Stimulated activated CD4-positive, alpha-beta T cell treated with anti-CD3 and anti-CD28 coated beads, Interleukin-1b, Interleukin-23, amount 100 ng/mL, for 24 hours (primary cell): ENCODE measurements at places on chromosomes 3 and 15.

GRCh38 chr15:36661042-36661441 lies 81.6 kb downstream of the CDIN1 start:
- DNase-seq = no peak

- DNase-seq = no peak
Observed at GRCh38 chr15:30923429-30923828, 19.7 kb downstream of the FAN1 start.

DNA sequence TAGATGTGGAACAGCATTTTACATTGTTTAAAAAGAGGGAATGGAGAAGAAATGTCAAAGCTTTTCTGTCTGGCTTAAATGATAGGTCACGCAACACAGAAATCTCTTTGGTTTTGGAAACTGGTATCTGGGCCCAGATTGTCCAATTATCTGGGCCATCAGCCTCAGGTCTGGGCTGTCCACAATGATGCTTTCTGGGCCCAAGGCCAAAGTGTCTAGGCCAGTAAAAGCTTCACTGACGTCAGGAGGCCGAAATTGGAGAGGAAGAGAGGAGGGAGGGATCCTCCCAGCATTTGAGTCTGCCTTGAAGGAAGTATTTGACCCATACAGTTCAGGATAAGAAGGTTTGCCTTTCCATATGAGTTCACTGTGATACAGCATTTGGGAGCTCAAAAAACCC lies 60.7 kb upstream of the ALDH1A3 start:
- DNase-seq = no peak

DNA sequence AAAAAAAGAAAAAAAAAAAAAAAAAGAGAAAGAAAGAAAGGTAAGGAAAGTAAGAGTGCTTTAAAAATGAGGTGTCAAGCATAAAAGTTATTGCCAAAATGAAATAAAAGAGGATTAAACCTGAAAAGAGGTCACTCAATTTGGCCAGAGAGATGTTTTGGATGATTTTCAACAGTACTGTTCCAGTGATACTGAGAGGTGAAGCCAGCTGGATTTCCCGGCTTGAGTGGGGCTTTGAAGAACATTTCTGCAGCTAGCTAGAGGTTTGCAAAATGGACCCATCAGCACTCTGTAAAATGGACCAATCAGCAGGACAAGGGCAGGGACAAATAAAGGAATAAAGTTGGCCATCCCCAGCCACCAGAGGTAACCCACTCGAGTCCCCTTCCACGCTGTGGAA lies 128.5 kb downstream of the LSAMP start:
- DNase-seq = no peak

DNA sequence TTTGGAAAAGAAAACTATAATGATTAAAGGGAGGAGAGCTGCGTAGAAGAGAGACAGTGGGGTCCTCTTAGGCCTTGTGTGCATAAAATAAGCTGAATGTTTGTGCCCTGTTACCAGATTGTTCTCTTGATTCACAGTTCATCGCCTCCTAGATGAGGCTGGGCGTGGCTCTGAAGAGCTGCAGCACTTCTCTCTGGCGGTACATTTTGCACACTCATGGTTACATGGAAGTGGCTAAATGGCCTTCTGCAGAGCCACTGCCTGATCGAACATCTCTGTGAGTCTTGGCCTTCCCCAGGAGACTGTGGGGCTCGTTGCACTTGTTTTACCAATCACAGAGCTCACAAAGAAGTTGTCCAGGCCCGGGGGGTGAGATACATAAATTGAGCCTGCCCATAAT lies 208.8 kb downstream of the GABRG3 start:
- no peak for DNase-seq

DNA sequence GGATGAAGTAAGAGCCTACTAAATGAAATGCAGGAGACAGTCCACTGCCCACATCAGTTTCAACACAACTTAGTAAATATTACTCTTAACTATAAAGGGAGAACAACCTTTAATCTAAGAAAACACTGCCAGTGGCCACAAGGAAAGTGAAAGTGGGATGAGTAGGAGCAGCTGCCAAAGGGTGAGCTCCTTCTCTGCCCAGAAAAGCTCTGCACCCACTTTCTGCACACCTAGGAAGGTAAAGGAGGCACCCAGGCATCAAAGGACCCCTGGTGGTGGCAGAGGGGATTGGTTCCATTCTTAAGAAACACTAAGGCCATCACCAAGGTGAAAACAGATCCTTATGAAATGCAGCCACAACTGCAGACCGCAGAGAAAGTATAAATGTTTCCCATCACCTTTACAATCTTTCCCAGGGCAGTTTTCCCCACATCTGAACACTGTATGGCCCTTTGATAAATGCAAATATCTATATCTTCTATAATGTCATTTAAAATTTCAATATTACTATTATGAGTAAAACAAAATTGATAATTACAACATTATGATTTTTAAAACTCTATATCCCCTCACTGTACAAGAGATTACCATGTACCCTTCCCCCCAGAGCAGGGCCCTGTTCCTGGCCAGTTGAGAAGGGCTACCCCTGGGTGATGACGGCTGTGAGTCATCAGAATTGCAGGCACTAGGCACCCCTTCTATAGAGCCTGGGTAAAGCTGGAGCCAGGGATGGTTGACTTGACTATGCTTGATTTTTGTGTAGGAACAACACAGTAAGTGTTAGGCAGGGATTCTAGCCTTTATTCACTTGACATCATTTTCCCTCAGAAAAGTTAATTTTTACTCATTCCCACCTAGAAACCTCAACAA lies 92.0 kb downstream of the SNRK start:
- peak; percentile 45 for DNase-seq

- DNase-seq = no peak
Observed at GRCh38 chr3:13498354-13499060, 18.4 kb downstream of the HDAC11 start.

DNA sequence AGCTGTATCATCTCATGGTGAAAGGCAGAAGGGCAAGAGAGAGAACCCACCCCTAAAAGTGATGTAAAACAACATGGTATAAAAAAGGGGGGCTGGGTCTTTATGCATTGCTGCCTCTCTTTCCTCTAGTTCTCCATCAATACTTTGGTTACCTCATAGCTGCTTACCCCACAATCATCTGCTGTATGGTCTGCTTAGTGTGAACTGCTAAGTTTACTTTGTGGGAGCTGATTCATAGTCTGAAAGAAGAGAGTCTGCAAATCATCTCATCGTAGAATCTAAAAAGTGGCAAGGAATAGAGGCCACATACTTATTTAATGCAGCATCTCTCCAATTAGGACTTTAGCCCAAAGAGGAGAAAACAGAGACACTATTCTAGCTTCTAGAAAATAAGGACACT lies 546.8 kb downstream of the GBE1 start:
- no peak for DNase-seq

DNA sequence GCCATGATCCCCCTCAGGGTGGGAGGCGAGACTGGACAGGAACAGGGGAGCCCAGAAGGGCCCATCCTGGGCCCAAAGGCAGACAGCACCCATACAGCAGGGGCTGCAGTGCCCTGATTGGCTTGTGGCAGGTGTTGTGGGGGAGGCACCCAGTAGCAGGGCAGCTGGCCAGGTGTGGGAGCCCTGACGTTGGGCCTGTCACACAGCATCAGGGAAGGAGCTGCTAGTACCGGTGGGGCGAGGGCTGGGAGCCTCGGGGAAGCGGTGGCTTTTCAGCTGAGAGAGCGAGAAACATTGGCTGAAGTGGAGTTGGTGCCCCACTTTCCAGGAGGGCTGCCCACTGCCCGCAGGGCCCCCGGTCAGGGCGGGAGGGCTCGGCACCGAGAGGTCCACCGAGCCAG lies 19.7 kb upstream of the CYP11A1 start:
- no peak for DNase-seq

DNA sequence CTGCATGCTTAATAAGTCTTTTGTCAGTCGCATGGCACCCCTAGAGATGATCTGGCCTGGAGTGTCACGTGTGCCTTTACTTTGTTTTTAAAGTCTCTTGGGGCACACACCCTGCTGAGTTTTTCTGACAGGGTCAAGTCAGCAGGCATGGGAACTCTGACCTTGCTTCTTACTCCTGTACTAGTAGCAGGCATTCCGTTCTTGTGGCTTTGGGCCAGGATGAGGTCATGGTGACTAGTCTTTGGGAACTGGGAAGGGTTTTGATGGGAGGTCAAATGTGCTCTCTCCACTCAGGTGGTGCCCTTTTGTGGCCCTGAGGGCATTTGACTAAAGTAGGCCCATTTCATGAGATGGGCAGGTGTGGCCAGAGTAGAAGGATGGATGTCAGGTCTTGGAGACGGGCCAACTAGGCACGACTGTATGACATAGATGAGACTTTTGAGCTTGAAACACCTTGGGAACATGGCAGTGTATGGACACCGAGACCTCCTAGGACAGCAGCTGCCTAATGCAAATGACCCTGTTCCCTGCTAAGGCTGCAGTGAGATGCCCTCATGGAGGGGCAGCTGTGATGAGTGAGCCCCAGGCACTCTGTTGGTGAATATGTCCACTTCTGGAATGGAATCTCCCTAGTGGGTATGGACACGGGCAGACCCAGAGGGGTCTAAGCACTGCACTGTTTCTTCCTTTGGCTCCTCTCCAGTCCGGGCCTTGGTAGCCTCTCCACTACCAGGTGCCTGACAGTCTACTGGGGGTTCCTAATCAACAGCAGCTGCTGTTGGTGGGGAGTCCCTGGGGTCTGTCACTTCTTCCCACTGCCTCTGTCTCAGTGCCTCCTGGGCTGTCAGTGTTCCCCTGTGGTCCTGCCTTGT lies 16.4 kb downstream of the SRPRB start:
- no peak for DNase-seq

DNA sequence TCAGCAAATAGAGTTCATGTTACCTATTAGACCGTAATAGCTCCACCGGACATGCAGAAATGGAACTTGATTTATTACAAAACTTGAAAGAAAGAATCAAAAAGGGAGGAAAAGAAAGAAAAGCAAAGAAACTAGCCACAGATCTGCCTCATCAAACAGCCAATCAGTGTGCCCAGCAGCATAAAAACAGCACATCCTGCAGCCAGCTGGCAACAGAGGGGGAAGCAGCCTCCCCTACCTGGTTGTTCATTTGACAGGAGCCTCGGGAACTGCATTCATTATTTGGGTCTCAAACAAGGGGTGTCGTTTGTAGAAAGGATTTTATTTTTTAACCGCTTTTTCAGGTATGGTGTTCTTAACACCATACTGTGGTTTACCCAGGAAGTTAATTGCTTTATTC lies 181.5 kb upstream of the TOPAZ1 start:
- DNase-seq = no peak

GRCh38 chr3:160808838-160809237 lies 52.8 kb downstream of the PPM1L start:
- DNase-seq = no peak

- DNase-seq = no peak
Observed at GRCh38 chr3:15014606-15015328, 50.3 kb downstream of the MRPS25 start.

DNA sequence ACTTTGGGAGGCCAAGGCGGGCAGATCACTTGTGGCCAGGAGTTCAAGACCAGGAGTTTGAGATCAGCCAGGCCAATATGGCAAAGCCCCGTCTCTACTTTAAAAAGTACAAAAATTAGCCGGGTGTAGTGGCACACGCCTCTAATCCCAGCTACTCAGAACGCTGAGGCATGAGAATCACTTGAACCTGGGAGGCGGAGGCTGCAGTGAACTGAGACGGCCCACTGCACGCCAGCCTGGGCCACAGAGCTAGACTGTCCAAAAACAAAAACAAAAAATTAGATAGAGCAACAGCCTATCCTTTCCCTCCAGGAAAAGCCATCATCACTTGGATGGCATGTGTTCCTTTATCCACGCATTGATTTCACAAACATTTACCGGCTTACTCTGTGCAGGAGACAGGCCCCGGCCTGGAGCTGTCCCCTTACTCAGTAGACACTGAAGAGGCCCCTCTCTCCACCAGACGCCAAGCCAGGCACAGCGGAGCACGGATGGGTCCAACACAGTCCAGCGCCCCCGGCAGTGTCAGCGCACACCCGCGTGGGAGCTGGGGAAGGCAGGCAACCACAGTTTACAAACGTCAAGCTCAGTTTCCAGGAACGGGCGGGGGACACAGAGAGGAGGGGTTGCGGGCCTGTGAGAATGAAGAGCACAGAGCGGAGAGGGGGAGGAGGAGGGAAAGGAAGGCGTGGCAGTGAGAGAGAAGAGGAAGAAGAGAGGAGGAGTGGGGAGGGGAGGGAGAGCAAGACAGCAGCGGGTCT lies 3.1 kb downstream of the GP5 start:
- peak; percentile 26 for DNase-seq

GRCh38 chr3:58754074-58754473 lies 87.5 kb upstream of the FAM3D start:
- DNase-seq = no peak

GRCh38 chr3:140377644-140378043 lies 300.2 kb upstream of the TRIM42 start:
- no peak for DNase-seq

DNA sequence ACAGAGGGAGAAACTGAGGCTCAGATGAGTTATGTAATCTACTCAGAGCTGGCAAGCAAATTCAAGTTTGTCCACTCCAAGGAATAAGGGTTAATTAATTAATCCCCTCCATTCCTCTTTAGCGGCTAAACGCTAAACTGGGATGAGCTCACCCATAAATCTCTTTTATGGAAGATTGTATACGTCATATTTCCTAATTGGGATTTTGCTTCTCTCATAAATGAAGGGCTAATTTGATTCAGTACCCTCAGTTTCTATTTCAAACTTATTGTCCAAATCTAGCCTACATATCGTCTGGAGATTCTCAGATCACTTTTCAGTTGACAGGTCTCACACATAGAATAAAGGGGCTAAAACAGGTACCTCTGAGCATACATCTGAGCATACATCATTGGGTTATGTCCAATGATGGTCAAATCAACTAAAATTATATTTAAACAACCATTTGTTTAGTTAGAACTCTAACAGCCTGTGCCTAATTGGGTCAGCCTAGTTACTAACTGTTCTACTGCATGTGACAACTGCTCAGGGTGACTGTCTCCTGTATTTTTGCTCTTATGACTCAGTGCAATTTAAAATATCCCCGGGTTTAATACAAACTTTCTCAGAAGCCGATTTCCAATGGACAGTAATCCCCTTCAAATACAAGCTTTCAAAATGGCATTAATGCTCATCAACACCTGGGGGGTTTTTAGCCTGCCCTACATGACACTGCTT lies 57.6 kb upstream of the PLXND1 start:
- DNase-seq = no peak

DNA sequence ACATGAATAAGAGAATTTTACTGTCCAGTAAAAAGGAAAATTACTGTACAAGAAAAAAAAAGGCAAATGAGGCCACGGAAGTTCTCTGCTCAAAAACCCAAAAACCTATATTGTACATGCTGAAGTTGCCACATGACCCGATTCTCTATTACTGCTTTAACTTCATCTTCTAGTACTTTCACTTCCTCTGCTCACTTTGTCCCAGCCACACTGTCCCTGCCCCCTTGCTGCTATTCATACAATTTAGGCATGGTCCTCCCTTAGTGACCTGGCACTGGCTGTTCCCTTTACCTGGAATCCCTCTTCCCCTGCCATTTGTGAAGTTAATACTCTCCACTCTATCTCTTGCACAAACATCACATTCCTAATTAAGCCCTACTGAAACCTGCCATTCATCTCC lies 457.4 kb downstream of the MAGI1 start:
- DNase-seq = no peak

GRCh38 chr15:46778876-46779275 lies 938.4 kb upstream of the SEMA6D start:
- DNase-seq = no peak
